ENCODE measurements at places on chromosomes 11 and 22. TPM values are rescaled to one million over a fixed set of nuclear protein-coding genes. Genes with fewer than 3 reads are reported as not detected.

The TSPAN32 gene
- 0.12 TPM for total RNA-seq

The STK33 gene
- 0.45 TPM for total RNA-seq

The CHRDL2 gene
- total RNA-seq = not detected

The CENPM gene
- total RNA-seq = 9.2 TPM

The POU2AF1 gene
- total RNA-seq = not detected

The TNNT3 gene
- 0.15 TPM for total RNA-seq

The FAM83F gene
- total RNA-seq = not detected

The DNAJB13 gene
- 0.15 TPM for total RNA-seq

The VPREB3 gene
- total RNA-seq = not detected

The SF3B2 gene
- 114 TPM for total RNA-seq

The TSSK2 gene
- total RNA-seq = under 0.01 TPM

The CREB3L1 gene
- 19.9 TPM for total RNA-seq

The TCN1 gene
- not detected for total RNA-seq

All from smooth muscle cell of the coronary artery (primary cell).